Right renal cortex interstitium (tissue), 3 donors: ENCODE measurements at places on chromosomes 1 and 21.

DNA sequence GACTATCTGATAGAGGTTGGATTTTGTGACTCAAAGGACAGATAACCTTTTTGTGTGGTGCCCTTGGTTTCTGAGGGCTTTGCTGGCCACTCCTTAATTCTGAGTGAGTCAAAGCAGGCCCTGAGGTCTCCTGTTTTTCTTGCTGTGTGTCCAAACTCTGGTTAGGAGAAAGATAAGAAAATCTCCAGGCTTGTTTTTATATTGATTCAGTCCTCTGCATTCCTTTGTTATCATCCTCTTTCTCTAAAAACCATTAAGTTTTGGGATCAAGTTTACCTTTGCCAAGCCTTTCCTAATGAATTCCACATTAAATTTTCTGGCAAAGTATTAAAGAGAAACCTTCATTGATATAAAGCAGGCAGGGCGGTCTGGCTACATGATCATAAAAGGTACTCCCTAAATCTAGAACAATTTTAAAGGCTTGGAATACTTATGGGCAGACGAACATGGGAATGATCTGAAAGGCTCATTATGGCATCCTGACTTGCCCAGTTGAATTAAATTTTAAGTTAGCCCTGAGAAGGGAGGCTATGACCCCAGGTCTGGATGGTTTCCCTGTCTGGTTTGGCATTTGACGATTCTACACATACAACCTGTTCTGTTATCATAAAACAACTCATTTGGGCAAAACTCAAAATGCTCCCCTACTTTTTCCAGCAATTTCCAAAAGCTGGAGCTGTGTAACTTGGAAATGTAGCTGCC, 20.8 kb downstream of the ZBTB8B start:
- DNase-seq, result no peak

GRCh38 chr1:26539722-26540121, 10.2 kb downstream of the RPS6KA1 start:
- no peak for DNase-seq

DNA sequence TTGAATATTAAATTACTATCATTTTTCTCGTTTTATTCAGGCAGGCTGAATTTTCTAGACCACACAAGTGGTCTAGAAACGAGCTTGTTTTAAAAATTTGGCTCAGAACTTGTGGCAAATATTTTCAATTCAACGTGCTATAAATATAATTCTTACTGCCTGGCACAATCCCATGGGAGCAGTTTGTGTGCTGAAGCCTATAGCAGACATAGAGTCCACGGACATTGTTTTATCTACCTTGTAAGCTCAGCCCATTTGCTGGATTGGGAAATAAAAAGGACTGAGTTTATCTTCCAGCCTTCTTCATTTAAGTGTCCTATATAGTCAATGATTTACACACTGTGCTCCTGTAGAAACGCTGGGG, 103.4 kb downstream of the ZBTB18 start:
- no peak for DNase-seq

- DNase-seq, result no peak
These were observed 9.2 kb downstream of the AGPAT3 start for GRCh38 chr21:43874085-43874805.

DNA sequence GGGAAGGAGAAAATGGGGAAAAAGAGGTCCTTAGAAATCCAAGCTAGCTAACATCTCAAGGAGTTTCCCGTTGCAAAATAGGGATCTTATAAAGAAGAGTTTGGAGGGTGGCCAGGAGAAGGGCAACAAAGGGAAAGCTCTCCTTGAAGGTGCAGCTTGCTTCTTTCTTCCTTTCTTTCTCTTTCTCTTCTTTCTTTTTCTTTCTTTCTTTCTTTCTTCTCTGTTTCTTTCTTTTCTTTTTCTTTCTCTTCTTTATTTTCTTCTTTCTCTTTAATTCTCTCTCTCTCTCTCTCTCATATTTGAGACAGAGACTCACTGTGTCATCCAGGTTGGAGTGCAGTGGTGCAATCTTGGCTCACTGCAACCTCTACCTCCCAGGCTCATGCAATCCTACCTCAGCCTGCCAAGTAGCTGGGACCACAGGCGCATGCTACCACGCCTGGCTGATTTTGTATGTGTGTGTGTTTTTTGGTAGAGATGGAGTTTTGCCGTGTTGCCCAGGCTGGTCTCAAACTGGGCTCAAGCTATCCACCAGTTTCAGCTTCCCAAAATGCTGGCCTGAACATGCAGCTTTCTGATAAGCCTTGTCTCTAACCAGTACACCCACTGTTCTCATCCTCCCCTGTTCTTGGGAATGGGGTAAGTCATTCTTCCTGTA, 44.4 kb downstream of the RNF11 start:
- DNase-seq, result no peak

DNA sequence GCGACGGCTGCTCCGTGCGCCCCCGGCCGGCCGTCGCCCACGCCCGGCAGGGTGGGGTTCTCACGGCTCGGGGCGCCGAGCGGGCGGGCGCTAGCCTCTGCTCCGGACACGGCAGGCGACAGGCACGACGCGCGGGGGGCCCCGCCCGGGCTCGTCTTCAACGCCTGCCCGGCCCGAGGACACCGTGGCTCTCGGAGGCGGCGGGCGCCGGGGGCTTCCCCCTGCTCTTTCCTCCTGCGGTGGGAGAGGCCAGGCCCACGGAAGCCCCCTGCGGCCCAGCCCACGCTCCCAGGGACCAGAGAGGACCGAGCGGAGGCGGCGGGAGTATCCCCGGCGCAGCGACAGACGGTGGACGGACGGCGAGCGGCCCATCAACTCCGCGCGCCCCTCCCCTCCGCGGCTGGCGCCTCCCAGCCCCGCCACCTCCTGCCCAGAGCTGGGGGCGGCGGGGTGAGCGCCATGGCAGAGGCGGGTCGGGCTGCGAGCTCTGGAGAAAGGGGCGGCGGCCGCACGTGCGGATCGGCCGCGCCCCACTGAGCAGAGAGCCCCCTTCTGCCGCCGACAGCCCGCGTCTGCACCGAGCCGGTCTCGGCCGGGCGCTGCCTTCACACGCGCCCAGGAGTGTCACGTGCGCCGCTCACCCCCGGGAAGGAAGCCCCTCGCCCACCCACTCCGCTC, at the start of the genes SHE and TDRD10:
TSS of gene SHE (minus strand) at position 347 of the 678 bp plus-strand sequence. CDS start 386 bp downstream, outside the sequence.
TSS of gene TDRD10 (plus strand) at position 154 of the 678 bp plus-strand sequence. CDS start 4,685 bp downstream, outside the sequence.
- no peak for DNase-seq

GRCh38 chr1:32701951-32702598, 495 bp downstream of the SYNC start:
- no peak for DNase-seq

GRCh38 chr1:18055156-18055555, 52.4 kb upstream of the IGSF21 start:
- DNase-seq, result no peak

GRCh38 chr1:225692517-225692879, 39.6 kb upstream of the ENAH start:
- no peak for DNase-seq

- no peak for DNase-seq
These were observed 36.1 kb upstream of the KHDRBS1 start for GRCh38 chr1:31977385-31978131.

- no peak for DNase-seq
These were observed 25.6 kb upstream of the PLA2G2E start for GRCh38 chr1:19949016-19949415.

- no peak for DNase-seq
These were observed 9.5 kb downstream of the RUNX3 start for GRCh38 chr1:24920533-24920925.

DNA sequence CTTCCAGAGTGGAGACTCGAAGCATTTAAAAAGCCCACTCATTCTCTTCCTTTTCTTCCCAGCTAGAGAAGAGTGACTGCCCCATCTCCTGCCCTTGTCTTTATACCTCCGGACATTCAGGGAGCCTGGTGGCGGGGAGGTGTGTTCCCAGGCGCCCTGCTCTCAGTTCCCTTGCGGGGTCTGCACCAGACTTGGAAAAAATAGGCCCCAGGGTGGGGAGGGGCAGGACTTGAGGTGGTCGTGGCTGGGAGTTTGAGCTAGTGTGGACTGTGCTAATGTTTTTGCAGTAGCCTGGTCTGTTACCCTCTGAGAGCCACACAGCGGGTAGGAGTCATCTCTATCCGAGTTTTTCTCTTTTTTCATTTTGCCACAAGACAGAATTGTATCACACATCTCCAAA, 139.1 kb downstream of the PEX14 start:
- DNase-seq, result no peak

DNA sequence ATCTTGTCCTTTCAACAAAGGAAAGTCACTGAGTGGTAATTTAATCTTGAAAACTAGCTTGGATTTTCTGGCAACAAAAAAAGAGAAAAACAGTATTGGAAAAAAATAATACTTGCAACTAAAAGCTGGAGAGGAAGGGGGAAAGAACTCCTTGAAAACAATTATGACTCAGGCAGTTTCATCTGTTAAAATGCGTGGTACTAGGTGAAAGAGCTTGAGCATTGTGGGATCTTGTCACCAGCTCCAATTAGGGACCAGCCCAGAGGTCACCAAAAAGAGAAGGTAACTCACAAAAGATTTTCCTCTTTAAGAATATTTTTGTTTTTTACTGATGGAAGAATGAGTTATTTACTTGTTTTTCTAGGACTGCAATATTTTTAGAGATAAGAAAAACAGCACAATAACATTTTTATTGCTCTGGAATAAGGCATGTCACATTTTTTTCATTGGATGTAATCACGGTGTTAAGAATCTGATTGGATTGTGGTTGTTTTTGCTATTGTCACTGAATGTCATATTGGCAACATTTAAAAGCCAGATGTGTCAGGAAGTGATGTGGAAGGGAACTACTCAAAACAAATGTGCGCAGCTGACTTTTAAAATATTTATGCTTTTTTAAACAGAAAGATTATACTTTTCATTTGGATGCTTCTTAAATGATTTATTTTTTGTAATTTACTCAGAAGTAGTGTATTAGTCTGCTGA, 78.5 kb upstream of the ADAMTS5 start:
- DNase-seq, result no peak

GRCh38 chr1:203162403-203162802, 13.2 kb downstream of the MYBPH start:
- DNase-seq, result no peak

GRCh38 chr1:28494737-28495136, 11.1 kb upstream of the RCC1 start:
- DNase-seq, result no peak

- no peak for DNase-seq
These were observed 48.1 kb upstream of the ANGPTL1 start for GRCh38 chr1:178918955-178919354.

- no peak for DNase-seq
These were observed 2.9 kb downstream of the TATDN3 start for GRCh38 chr1:212794561-212795014.

DNA sequence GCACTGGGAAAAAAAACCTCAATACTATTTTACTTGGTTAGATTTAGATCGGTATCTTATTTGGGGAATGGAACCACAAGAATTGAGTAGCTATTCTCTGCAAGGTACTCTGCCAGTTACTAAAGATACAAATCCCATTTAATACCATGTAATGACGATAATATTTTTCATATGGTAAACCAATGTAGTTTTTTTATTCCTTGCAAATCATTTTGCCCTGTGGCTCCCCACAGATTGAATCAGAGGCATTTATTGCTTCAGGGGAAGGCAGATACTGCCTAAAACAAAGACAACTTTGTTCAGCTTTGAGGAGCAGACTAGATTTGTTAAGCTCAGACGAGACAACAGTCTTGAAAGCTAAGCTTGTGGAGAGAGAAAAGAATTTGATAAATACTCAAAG, 226.7 kb upstream of the RUNX1 start:
- DNase-seq, result no peak

DNA sequence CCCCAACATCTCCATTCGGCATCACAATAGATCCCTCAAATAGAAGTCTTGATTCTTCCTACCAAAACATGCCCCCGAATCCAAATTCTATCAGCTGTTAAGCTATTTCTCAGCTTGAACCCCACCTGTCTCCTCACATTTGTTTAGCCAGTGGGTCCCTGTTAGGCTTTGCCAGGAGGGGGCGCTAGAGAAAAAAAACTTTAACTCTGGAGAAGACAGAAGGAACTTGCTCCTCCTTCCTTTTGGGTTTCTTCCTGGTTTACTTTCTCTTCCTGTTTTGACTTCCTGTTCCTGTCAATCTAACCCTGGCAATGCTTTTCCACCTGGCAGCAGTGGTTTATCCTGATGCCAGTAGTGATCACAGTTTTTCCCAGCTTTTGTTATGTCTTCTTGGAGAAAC, 95.6 kb upstream of the KCNK1 start:
- no peak for DNase-seq

DNA sequence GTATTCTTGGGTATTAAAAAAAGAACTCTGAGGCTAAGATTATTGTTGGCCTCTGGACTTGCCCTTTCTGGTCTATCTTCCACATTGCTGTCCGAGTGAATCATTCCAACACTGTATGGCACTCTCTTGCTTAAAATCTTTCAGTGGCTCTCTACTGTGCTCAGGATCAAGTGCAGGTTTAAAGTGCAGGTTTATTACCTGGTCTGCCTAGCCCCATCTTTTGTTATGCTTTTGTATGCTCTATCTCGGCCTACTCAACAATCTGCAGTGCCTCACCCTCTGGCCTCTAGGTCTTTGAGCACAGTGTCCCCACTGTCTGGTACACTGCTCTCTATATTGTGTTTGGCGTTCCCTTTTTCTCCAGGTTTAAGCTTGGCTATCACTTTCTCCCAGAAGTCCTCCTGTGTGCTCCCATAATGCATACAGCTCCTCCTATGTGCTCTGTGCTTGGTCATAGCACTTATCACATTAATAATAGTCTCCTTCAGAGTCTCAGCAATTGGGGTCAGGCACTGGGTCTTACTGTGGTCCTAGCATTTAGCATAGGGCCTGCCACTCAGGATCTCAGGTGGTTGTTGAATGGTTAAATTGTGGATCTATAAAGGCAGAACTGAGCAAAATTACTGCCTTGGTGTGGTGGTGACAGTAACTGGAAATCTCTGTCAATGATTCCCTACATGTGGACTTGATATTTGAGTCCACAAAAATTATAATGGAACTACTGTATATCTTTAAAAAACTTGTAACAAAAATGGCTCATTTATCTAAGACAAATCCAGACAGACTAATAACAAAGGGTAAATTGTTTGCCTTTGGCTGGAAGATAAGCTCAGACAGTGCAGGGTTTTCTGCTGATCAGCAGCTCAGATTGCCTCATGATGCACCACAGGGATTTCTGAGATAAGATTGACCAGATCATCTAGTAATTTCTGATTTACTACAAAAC, 10.6 kb upstream of the LDLRAD1 start:
- no peak for DNase-seq

DNA sequence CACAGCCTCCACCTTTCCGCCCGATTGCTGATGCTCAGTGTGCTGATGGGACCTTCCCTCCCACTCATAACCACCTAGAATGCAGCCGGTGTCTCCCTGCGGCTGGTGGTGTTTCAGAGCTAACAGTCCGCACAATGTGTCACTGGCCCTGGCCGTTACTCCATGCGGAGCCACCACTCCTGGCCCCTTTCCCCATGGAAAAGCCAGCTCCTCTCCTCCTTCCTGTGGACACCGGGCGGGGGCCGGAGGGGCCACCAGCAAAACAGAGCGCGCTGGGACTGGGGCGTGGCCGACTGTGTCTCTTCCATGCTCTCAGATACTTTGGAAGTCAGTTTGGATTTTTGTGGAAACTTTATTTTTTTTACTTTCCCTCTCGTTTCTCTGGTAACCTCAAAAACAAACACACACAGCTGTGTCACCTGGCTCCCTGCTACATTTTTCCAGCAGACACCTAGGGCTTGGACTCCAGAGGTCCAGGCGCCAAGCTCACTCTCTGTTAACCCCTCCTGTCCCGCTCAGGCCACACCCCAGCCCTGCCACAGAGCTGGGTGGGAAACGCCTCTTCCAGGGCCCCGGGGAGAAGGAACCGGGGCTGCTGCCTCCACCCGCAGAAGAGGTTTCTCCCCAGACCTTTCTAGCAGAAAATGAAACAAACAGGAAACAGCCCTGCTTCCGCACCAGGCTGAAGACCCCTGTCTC, 32.5 kb upstream of the COL6A2 start:
- DNase-seq, result no peak
